ENCODE measurements at places on chromosomes 16 and 17.

DNA sequence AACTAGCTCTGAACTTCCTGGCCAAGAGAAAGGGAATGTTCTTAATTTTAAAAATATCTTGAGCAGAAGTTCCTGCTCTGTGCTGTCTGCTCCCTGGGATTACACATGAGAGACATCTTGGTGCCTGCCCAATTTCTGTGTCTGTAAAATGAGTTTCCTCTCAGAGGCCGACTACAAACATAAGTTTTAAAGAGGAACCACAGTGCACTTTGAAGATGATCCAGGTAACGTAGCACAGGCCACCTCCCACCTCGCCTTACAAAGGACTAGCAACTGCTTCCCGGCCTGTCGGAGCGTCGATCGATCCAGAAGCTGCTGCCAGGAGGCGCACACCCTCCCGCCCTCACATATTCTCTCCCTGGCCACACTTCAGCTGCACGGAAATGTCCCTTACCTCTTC, 55.0 kb upstream of the ATP2A3 start:
- no peak for DNase-seq

- no peak for DNase-seq
Measured at GRCh38 chr17:54237911-54238515, 415.3 kb downstream of the KIF2B start.

DNA sequence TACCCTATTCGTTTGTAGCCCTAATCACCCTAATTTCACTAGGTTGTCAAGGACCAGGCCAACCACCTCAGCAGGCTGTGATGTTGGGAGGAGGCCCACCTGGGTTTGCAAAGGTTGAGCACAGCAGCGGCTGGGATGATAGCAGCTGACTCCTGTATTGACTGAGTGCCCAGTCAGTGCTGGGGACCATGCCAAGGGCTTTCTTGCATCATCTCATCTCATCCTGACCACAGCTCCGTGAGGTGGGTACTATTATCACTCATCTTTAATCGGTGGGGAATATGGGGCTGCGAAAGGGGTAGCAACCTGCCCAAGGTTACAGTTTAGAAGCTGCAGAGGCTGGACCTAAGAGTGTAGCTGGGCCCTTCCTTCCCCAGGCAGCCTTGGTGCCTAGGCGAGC, 11.7 kb downstream of the ATPAF2 start:
- DNase-seq, result no peak

- no peak for DNase-seq
Measured at GRCh38 chr16:24191876-24192402, 64.2 kb upstream of the CACNG3 start.
